ENCODE measurements at places on chromosomes 2 and 18.

DNA sequence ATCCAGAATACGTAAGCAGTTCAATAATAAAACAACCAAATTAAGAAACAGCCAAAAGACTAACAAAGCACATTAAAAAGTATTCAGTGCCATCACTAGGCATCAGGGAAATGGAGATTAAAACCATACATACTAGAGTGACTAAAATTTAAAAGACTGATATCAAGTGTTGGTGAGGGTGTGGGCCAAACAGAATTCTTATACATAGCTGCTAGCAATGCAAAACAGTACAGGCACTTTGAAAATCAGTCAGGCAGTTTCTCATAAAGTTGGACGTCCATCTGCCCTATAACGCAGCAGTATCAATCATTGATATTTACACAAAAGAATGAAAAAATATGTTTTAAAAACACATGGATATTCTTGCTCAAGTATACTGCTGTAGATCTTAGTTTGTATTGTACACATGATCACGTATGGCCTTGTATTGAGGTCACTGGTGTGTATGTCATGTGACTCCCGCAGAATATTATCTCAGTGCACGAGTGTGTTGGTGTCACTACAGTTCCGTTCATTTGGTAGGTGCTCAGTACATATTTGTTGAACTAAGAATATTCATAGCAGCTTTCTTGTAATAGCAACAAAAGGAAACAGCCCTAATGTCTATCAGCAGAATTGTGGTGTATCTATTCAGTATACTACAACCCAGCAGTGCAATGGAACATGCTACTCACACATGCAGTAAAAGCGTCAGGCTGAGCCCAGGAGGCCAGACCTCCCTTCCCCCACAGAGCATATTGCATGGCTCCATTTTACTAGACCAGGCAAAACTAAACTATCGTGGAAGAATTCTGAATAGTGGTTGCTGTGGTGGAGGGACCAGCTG lies 28.6 kb downstream of the ZNF407 start:
- no peak for DNase-seq

- DNase-seq = no peak
These were observed 124.7 kb downstream of the PDE1A start for GRCh38 chr2:182302174-182302573.

DNA sequence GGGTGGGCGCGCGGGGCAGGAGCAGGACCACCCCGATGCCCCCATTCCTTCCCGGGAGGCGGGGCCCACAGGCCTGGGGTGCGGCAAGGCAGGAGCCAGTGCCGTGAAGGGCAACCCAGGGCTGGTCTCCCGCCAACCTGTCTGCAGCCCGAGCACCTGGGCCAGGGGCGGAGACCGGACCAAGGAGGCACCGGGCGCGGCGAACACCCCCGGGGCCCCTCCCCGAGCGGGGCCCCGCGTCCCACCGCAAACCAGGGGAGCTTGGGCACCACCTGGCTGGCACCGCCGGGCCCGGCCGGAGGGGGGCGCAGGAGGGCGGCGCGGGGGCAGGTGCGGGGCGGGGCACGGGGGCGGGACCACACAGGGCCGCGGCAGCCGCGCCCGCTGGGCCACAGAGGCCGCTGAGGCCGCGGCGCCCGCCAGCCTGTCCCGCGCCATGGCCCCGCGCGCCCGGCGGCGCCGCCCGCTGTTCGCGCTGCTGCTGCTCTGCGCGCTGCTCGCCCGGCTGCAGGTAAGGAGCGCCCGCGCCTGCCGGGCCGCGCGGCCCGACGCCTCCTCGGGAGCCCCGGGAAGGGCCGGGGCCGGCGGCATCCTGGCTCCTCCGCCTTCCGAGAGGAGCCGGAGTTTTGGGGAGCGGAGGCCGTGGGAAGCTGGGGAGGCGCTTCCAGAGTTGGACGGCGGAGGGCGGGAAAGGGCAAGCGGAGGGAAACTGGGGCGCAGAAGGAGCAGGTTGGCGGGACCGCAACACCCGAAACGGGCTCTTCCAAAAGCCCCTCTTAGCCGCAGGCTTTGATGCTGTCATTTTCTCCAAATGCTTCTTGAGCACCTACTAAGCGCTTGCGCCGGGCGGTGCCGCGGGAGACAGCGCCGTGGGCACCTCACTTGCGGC lies at the start of gene TNFRSF11A:
TNFRSF11A (plus strand) TSS at position 394 of the 889 bp plus-strand sequence; CDS start at position 437, 43 bp downstream.
- DNase-seq = peak; percentile 73

- DNase-seq = no peak
These were observed 55.8 kb downstream of the CTIF start for GRCh38 chr18:48594471-48595094.

DNA sequence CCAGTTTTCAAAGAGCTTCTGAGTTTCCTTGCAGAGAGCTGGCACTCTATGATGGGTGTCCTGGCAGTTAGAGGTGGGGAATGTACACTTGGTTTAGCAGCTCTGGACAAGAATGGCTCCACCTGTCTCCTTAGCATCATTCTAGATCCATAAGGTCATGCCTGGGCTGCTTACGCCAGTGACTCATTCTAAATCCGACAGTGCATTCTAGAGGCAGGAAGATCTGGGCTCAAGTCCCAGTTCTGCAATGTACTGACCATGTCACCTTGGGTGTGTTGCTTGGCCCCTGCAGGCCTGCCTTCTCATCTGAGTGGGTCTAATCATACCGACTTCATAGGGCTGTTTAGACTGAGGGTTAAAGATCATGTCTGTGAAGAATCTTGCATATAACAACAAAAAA lies 46.5 kb downstream of the PTGR3 start:
- no peak for DNase-seq

DNA sequence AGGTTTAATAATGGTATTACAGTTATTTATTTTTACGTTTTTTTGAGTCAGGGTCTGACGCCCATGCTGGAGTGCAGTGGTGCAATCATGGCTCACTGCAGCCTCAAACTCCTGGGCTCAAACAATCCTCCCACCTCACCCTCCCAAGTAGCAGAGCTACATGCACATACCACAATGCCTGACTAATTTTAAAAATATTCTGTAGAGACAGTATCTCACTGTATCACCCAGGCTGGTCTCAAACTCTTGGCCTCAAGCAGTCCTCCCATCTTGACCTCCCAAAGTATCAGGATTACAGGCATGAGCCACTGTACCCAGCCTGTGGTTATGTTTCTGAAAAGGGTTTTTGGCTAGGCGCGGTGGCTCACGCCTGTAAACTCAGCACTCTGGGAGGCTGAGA lies 120.8 kb downstream of the ESCO1 start:
- DNase-seq = no peak
